ENCODE measurements at places on chromosomes 2 and 18.

- no peak for DNase-seq
Measured at GRCh38 chr2:5736886-5737285, 44.7 kb downstream of the SOX11 start.

- DNase-seq = no peak
Measured at GRCh38 chr2:152309352-152310214, 25.4 kb upstream of the FMNL2 start.

DNA sequence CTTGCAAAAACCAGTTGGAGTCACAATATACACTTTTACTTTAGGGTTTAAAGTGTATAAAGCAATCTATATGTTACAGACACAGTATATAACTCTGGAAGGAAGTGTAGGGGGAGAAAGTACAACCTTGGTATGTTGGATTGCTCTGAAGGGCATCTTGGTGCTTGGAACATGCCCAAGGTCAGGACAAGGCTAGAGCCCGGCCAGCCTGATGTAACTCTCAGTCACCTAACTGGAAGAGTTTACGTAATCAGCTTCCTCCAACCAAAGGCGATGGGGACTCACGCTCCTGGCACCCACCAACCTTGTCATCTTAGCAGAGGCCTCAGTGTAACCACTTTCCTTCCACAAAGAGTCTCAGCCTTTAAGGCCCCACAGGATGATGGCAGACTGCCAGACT lies 181.1 kb upstream of the ACAA2 start:
- DNase-seq = no peak

DNA sequence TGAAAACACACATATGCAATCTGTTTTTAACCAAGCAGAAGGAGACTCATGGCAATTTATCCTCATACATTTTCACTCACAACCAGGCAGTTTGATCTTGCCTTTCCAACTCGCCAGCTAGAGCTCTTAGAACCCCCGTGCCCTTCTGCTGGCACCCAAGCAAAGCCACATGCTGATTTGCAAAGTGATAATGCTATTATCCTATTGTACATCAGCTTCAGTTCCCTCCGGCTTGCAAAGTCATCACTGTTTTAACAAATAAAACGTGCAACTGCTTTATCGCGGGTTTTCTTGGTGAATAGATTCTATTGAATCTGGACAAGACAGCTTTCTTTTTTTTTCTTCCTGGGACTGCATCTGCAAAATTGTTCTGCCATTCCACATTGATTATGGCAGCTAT lies 314.6 kb downstream of the LNPK start:
- DNase-seq = no peak

GRCh38 chr2:85926931-85927661 lies 38.3 kb upstream of the ST3GAL5 start:
- no peak for DNase-seq

GRCh38 chr2:226213717-226214116 lies 585.9 kb downstream of the IRS1 start:
- DNase-seq = no peak

GRCh38 chr2:180077295-180077906 lies 70.3 kb upstream of the CWC22 start:
- no peak for DNase-seq

GRCh38 chr2:128272601-128273468 lies 45.8 kb downstream of the HS6ST1 start:
- no peak for DNase-seq

DNA sequence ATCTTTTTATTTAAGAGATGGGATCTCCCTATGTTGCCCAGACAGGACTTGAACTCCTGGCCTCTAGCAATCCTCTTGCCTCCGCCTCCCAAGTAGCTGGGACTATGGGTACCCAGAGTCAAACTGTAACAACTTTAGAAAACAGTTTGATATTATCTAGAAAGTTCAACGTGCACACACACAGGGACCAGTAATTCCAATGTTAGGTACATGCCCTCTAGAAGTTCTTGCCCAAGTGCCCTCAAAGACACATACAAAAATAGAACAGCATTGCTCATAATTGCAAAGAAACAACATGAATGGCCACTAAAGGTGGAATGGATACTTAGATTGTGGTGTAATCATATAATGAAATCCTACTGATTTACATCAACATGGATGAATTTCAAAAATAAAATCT lies 12.6 kb upstream of the LPIN2 start:
- no peak for DNase-seq

- DNase-seq = peak; percentile 17
Measured at GRCh38 chr2:169141713-169142352, 72.5 kb downstream of the DHRS9 start.
